NCI-H526 (cell line): ENCODE measurements at places on chromosomes 12 and 14.

DNA sequence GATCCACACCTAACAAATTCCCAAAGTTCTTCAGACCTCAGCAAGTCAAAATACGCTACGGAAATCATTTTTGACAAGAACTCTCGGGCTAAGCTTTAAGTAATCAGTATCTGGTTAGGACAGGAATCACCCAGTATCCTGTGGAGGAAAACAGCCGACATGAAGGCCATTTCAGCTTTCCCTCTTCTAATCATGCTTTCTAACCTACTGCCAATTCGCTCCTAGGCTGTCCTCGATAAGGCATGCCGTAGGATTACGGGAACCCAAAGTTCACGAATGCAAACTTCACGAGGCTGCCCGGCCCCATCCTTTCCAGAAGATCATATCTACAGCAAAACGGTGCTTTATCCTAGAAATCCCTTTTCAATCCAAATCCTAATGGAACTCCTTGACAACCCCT lies 81.8 kb upstream of the PTPRB start:
- DNase-seq, result no peak

- no peak for DNase-seq
Observed at GRCh38 chr12:65656156-65656882, 168.0 kb upstream of the HMGA2 start.

GRCh38 chr12:27506645-27507189 lies 17.3 kb upstream of the PPFIBP1 start:
- no peak for DNase-seq

DNA sequence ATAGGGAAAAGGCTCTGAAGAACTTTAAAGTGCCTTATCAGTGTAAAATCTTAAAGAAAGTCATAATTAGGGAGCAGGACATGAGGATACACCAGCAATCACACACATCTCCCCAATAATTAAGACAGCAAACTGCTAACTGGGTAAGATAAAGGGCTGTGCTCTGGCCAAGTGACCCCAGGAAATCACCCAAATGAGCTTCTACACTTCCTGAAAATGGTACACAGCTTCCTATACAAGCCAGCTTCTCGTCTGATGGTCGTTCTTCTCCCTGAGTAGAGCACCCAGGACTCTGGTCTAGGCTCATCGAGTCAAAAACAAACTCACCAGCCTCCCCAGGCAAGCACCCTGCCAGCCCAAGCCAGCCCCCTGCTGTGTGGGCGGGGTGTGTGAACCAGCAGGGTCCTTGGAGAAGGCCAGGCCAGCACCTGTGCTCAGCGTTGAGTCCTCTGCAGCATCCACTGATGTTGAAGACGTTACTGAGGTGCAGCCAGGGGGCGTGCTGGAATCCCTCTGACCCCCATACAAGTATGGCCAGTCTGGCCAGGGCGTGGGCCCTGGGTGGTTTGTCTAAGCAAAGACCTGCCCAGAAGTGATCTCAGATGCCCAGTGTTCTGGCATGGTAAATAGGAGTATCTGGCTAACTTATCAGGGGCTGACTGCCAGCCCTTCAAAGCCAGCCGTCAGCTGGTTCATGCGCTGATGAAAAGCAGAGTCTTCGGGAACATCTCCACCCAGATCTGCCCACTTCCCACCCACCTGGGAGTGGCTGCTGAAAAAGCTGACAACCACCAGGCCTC lies 41.4 kb downstream of the ACTN1 start:
- no peak for DNase-seq
